ENCODE measurements at places on chromosomes 11 and 22.

DNA sequence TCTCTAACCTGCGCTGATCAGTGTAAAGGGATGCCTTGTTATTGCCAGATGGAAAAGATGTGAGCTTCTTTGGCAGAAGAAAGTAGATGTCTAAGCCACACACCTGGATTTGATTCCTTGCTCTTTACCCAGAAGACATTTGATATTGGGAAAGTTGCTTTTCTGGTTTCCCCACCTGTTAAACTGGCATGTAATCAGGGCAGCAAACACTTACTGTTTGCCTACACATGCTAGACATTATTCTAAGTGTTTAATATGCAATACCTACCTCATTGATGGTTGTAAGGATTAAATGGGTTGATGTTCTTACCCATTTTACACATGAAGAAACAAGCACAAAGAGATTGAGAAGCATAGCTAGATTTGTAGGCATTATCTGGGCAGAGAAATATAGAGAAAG is 16.6 kb downstream of the ASRGL1 start:
- no peak for DNase-seq

GRCh38 chr11:86873573-86874083 is 73.3 kb downstream of the PRSS23 start:
- DNase-seq, result no peak

GRCh38 chr11:60972182-60973030 is 926 bp downstream of the CD6 start:
- no peak for DNase-seq

DNA sequence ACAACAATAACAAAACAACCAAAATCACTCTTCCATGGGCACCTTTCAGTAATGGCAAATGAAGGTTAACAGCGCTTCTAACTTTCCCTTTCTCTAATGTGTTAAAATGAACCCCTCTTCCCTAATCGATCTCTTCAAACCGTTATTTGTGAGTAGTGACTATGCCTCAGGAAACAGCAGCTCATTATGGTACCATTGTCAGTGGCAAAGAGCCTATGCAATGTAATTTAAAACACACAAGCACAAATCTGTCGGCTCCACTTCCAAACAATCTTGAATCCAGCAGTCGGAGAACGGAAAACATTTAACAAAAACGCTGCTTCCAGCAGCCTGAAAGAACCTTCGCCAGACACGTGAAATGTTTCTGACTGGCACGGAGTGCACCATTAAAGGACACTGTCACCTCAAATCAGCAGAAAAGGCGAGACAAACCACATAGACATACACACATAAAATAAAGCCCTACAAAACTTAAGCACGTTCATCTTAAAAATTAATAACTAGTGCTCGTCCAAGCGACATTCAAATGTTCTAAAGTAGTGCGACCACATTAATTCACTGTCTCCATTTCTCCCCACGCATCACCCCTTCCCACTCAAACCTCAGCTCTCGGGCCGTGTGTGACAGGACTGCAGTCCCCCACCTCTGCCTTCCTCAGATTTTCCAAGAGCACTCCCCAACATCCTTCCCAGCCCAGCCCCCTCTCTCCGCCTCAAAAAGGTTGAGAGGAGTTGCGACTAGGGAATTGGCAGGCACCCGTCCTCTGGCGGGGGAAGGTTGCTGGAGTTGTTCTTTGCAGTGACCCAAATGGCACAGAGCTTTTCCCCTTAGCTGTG is 748 bp downstream of the RAB30 start:
- no peak for DNase-seq

DNA sequence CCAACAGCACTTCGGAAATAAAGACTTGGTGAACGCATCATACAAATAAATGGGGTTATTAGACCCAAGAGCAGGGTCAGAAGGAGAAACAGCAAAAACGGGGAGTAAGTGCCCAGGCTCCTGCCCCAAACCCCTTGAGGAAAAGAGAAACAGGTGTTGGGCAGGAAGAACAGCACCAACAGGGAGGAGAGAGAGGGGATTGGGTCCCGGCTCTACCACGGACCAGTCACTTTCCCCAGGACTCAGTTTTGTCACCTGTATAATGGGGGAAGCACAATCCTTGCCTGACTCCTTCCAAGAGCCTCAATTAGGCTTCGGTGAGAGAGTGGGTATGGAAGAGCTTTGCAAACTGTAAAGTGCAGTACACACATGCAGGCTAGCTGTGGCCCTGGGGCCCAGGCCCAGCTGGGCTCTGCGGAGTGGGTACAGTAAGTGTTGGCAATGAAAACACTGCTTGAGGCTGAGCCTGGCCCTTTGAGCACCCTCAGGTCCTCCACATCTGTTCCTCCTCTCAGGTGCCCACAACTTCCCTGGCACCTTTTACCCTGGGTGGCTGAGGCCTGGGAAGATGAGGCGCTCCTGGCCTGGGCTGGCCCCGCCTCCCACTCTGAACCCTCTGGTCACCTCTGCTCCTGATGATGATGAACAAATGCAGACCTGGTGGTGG is 8.9 kb downstream of the SLC29A2 start:
- DNase-seq, result no peak

DNA sequence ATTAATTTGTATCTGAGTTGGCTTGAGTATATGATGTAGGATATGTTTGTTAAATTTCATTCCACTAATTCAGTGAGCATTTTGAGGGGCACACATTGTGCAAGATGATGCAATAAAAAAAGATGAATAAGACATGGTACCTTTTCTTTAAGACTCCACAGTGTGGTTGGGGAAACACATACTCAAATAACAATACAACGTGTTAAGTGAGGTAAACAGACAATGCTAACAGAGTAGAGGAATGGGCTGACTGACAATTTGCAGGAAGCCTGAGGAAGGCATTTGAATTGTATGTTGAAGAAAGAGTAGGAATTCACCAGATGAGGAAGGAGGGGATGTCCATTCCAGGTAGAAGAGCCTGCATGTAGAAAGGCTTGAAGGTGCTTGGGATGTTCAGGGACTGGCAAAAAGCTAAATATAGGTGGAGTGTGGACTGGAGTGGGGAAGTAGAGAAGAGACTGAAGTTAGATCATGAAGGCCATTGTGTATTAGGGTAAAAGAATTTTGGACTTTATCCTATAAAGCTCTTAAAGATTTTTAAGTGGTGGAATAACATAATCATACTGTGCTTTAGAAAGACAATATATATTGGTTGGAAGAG is 6.8 kb downstream of the RNF169 start:
- DNase-seq, result no peak

DNA sequence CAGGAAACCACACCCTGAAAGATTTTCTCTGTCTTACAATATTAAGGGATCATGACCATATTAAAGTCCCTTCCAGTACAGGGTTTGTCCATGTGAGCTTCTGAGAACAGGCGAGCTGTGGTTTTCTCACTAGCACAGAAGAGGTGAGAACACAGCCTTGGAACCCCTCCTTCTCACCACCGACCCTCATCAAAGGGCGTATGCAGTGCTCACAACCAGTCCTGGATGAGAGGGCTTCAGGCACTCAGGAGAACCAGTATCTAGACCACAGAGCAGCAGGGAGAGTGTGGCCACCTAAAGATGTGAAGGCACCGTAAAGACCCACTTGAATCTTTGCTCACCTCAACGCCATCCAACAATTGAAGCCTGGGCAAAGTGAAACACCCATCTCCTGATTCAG is 397.0 kb downstream of the ETS1 start:
- DNase-seq, result no peak

GRCh38 chr11:9095421-9095820 is 4.0 kb upstream of the SCUBE2 start:
- no peak for DNase-seq

DNA sequence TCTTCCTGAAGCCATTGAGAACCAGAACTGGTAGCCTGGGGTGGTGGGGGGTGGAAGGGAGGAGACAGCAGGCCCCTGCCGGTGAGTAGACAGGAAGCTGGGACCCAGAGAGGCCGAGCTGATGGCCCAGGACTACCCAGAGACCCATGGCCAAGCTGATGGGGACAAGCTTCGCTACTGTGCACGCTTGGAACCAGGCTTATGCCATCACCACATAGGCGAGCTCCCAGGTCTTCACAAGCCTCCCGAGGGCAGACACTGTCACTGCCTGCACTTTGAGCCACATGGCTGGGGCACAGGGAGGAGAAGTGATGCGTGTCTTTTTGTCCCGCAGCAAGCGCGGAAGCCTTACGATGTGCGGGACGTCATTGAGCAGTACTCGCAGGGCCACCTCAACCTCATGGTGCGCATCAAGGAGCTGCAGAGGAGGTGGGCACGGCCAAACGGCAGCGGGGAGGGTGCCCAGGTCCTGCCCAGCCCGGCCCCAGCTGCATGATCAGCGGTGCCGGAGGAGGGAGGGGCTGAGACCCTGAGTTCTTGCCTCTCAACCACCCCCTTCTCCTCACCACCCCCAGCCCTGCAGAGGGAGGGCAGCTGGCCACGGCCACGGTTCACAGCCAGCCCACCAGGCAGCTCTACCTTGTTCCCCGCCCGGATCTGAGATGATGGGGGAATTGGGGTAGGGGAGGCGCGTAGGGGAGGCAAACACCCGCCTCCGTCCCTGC is 76.0 kb upstream of the KCNQ1OT1 start:
- no peak for DNase-seq

- DNase-seq, result no peak
Measured at GRCh38 chr11:7787239-7787638, 9.5 kb downstream of the OR5P2 start.

DNA sequence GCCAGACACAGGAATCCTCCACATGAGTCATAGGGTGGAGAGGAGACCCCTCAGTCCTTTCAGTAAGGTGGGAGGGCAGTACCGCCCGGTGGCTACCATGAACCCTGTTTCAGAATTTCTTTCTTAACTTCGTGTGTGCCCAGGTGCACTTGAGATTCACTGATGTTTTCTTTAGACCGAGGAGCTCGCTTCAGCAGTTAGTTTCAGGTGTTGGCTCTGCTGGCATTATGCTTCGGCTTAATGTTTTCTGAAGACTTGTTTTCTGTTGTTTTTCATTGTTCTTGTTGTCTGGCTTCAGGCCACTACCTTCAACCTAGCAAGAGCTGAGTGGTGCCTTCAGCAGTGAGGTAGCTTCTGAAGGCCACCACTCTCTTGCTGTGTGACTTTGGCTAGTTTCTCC is 71.5 kb downstream of the BMAL1 start:
- no peak for DNase-seq

GRCh38 chr11:95134491-95134890 is 44.8 kb downstream of the ENDOD1 start:
- DNase-seq, result no peak

DNA sequence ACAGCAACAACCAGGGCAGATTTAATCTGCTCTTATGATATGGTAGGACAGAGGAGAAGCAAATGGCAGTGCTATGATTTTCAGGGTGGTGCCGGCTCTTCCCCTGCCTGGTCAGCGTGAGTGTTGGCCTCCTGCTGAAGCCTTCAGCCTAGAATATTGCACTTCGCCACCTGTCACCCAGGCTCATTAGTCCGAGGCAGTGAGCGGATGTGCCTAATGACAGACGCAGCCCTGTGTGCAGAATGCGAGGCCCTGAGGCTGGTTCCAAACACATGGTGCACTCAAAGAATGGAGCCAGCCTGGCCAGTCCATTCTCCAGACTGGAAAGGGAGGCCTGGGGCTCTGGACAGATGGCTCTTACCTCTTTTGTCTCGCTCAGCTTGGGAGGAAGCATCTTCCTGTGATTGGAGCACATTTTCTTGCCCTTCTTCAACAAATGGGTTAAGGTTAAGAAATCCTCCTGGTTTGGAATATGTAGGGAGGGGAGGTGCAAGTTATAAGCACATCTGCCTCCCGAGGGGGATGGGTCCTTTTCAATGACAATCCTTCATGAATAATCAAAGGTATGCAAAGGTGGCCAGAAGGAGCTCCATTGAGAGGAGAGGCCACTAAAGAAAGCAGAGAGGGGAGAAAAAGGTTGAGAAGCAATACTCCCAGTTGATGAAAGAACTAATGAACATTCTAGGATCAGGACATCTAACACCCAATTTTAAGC is 39.7 kb upstream of the GALNT18 start:
- no peak for DNase-seq

GRCh38 chr22:44031158-44031952 is 7.3 kb downstream of the PARVB start:
- no peak for DNase-seq

DNA sequence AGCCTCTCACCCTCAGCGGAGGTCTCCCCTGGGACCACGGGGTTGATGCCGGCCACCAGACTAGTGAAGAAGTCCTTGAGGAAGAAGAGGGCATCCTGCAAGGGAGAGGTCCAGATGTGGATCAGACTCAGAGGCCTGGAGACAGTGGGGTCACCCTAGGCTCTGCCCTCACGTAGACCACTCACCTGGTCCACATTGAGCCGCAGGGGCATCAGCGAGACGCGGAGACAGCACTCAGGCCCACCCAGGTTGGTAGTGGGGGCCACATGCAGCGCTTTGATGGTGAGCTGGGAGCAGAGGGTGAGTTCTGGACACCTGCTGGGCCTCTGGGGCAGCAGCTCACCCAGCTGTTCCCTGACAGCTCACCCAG is 18.9 kb downstream of the ATG2A start:
- DNase-seq, result no peak

DNA sequence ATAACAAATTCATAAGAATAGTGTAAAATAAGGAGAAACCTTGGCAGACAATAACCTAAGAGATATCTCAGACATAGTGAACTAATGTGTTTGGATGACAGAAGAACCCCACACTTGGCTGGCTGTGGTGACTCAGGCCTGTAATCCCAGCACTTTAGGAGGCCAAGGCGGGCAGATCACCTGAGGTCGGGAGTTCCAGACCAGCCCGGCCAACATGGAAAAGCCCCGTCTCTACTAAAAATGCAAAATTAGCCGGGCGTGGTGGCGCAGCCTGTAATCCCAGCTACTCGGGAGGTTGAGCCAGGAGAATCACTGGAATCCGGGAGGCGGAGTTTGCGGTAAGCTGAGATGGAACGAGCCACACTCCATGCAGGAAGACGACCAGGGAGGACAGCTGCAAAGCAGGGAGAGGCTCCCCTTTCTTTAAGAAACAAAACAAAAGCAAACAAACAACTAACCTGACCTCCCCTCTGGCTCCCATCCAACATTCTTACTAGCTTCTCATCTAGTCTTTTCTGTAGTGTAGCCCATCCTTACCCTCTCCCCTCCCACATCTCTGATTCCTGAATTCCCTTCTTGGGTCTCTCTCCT is 84.2 kb downstream of the ZNF280B start:
- DNase-seq, result no peak

- DNase-seq, result no peak
Measured at GRCh38 chr11:59302991-59303390, 55.7 kb upstream of the OR5AN1 start.

GRCh38 chr11:86680716-86681482 is 8.5 kb upstream of the ME3 start:
- no peak for DNase-seq

DNA sequence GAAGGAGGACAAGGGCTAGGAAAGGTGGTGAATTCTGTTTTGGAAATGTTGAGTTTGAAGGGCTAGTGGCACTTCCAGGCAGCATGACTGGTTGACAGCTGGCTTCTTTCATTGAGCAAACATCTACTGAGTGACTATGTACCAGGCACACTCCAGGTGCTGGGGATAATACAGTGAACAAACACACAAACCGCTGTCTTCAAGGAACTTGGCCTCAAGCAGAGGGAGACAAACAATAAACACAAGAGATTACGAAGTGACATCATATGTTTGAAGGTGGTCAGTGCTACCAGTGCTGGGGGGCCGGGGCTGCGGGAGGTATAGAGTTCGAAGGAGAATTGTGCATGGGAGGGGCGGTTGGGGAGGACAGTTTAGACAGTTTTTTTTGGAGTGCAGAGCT is 197.0 kb upstream of the SORL1-AS1 start:
- DNase-seq, result no peak

All from stimulated activated CD8-positive, alpha-beta memory T cell treated with anti-CD3 and anti-CD28 coated beads, Interleukin-4, amount 100 ng/mL, for 4 hours (primary cell).